ENCODE measurements at places on chromosomes 4 and X.

DNA sequence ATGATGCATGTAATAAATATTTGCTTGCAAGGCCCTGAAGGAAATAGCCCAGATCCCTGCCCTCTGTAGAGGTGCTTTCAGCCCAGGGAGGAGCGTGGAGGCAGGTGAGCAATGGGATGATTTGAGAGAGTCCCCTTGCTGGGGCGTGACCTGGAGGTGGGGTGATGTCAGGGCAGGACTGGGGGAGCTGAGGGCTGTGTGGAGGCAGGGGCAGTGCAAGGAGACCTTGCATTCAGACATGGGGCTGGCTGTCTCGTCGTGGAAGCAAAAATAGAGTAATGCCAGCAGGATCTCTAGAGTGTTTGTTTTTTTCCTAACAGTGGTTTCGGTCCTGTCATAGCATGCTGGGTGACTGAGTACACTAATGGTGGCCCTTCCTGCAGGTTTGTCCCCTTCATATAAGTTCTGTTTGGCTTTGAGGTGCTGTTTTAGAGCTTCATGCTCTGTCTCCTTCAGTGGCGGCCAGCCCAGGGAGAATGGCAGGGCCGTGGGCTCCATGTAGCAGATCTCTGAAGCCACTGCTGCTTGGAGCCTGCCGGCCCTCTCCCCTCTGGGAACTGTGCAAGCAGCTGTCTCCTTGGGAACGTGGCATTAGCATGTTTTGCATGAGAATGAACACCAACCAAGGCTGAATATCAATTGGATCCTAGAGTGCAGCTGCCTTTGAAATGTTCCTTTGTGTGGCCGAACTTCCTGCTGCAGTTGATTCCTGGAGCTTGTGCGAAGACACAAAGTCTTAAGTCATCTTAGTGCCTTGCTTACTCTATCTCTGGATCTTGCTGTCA is 39.3 kb upstream of the CLDN34 start:
- peaks cover 2% of the 10 kb centered on the region for H3K27me3 ChIP-seq
- no peak overlapping the region for H3K4me3 ChIP-seq
- H3K27ac ChIP-seq, result no peak overlapping the region
- no peaks in the 10 kb centered on the region for H3K36me3 ChIP-seq

- peaks cover 33% of the 10 kb centered on the region for H3K4me1 ChIP-seq
- H3K27me3 ChIP-seq, result peaks cover 4% of the 10 kb centered on the region
- H3K36me3 ChIP-seq, result peaks cover 2% of the 10 kb centered on the region
- no peak overlapping the region for H3K27ac ChIP-seq
Measured at GRCh38 chrX:147741776-147742175, 169.9 kb upstream of the FMR1 start.

GRCh38 chr4:118772767-118773428 is 63.0 kb downstream of the SEC24D start:
- no peak for DNase-seq
- no peaks in the 10 kb centered on the region for H3K4me1 ChIP-seq
- H3K4me3 ChIP-seq, result no peak overlapping the region
- H3K36me3 ChIP-seq, result peaks cover 7% of the 10 kb centered on the region
- H3K27me3 ChIP-seq, result no peaks in the 10 kb centered on the region

- no peak overlapping the region for H3K27ac ChIP-seq
- DNase-seq, result no peak
- peaks cover 3% of the 10 kb centered on the region for H3K36me3 ChIP-seq
- H3K27me3 ChIP-seq, result peaks cover 10% of the 10 kb centered on the region
- H3K4me3 ChIP-seq, result peak overlapping the region; percentile 83
- peaks cover 18% of the 10 kb centered on the region for H3K4me1 ChIP-seq
Measured at GRCh38 chrX:20267931-20268701, 1.4 kb upstream of the RPS6KA3 start.

GRCh38 chrX:119238557-119238956 is 2.5 kb downstream of the PGRMC1 start:
- no peak for DNase-seq
- H3K27me3 ChIP-seq, result peaks cover 14% of the 10 kb centered on the region
- H3K4me1 ChIP-seq, result peaks cover 41% of the 10 kb centered on the region

GRCh38 chr4:165085946-165086345 is 26.7 kb downstream of the TMEM192 start:
- H3K4me3 ChIP-seq, result no peak overlapping the region
- no peaks in the 10 kb centered on the region for H3K27me3 ChIP-seq
- H3K27ac ChIP-seq, result no peak overlapping the region
- DNase-seq, result no peak

GRCh38 chr4:158513256-158513655 is 8.4 kb upstream of the RXFP1 start:
- DNase-seq, result no peak
- H3K27ac ChIP-seq, result no peak overlapping the region
- H3K36me3 ChIP-seq, result no peaks in the 10 kb centered on the region
- H3K4me1 ChIP-seq, result no peaks in the 10 kb centered on the region
- peaks cover 2% of the 10 kb centered on the region for H3K27me3 ChIP-seq

DNA sequence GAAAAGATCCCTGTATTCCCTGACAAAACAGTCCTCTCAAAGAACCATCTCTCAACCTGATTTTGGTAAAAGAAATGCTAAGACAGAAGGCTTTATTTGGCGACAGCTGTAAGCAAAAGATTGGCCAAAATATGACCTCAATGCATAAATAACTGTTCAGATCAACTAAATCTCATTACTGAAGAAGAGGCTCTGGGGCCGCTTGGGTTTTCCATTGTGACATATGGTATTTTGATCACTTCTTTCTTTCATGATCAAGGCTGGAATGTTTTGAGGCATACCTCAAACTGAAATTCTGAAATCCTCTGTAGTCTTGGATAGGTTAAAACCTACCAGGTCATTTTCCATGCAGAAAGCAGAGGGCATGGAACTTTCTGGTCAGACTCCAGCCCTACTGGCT is 106.3 kb downstream of the C4orf51 start:
- no peak overlapping the region for H3K4me3 ChIP-seq
- peak overlapping the region; percentile 73 for H3K27ac ChIP-seq
- H3K4me1 ChIP-seq, result peaks cover 47% of the 10 kb centered on the region

- H3K4me3 ChIP-seq, result no peak overlapping the region
- H3K36me3 ChIP-seq, result no peaks in the 10 kb centered on the region
- no peak for DNase-seq
- H3K4me1 ChIP-seq, result no peaks in the 10 kb centered on the region
- H3K27me3 ChIP-seq, result no peaks in the 10 kb centered on the region
- H3K27ac ChIP-seq, result no peak overlapping the region
Measured at GRCh38 chr4:81356621-81357020, 115.1 kb downstream of the RASGEF1B start.

DNA sequence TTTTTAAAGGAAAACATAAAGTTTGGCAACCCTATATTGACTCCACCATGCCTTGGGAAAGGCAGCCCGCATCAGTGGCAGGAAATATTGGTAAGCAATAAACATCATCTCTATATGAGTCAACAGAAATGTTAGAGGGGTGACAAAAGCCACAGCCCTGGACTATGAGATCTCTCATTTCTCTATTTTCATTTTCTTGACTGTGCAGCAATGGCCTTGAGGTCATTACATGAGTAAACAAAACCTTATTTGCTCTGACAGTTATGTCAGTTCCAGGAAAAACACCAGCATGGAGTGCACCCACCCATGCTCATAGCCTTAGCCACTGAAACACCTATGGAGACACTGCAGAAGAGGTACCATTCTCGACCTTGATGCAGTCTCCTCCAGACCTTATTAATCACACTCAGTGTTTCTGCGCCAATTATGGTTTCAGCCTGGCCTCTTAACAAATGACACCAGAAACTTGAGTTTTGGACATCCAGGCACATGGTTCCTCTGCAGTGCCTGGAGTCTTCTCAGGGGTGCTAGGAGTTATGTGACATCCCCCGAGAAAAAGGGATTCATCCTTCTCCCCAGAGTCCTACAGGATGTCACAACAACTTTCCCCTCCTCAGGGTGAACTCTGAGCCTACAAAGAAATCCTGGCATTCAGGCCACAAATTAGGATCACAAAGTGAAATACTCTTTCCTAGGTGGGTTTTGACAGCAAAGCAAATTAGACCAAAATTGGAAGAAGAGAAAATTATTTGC is 16.0 kb upstream of the HPGD start:
- peak; percentile 12 for DNase-seq
- H3K4me1 ChIP-seq, result peaks cover 31% of the 10 kb centered on the region
- H3K27me3 ChIP-seq, result peaks cover 5% of the 10 kb centered on the region
- no peak overlapping the region for H3K4me3 ChIP-seq

GRCh38 chr4:148064451-148064850 is 332.6 kb downstream of the ARHGAP10 start:
- no peak overlapping the region for H3K4me3 ChIP-seq
- DNase-seq, result no peak
- H3K36me3 ChIP-seq, result peaks cover 2% of the 10 kb centered on the region
- H3K27me3 ChIP-seq, result no peaks in the 10 kb centered on the region
- peaks cover 22% of the 10 kb centered on the region for H3K4me1 ChIP-seq

DNA sequence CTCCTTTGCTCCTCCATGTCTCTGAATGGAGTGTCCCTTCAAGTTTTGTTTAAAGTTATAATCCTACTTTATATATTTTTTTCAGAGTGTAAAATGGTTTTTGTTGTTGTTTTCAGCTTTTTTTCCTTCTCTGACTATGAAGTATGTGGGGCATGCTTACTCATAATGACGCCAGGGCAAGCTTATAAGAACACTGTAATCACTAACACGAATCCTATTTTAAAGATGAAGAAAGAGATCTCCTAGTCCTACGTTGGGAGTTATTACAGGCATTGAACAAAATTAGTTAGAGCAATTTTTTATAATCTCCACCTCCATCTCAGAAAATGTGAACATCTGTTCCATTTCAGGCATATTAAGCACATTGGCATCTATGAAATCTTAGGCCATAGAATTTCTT is 268.1 kb upstream of the MAGEB2 start:
- H3K27me3 ChIP-seq, result no peaks in the 10 kb centered on the region
- no peaks in the 10 kb centered on the region for H3K36me3 ChIP-seq
- H3K4me3 ChIP-seq, result no peak overlapping the region
- H3K27ac ChIP-seq, result no peak overlapping the region

DNA sequence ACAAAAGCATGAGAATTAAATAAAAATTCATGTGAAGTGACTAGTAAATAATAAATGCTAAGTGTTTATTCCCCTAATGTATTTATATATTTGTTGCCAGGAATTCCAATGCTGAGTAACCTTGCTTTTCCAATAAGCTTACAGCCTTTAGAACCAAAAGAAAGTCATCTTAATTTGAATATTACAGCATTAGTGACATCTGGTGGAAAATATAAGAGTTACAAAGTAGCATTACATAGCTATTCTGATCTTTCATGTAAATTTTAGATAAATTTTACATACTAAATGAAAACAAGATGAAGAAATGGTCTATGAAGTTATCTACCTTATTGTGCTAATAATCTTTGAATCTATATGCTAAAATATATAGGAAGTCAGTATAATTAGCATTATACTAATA is 10.4 kb downstream of the MAD2L1 start:
- DNase-seq, result no peak
- peaks cover 19% of the 10 kb centered on the region for H3K4me1 ChIP-seq
- H3K4me3 ChIP-seq, result no peak overlapping the region
- no peak overlapping the region for H3K27ac ChIP-seq
- peaks cover 16% of the 10 kb centered on the region for H3K36me3 ChIP-seq
- H3K27me3 ChIP-seq, result no peaks in the 10 kb centered on the region

DNA sequence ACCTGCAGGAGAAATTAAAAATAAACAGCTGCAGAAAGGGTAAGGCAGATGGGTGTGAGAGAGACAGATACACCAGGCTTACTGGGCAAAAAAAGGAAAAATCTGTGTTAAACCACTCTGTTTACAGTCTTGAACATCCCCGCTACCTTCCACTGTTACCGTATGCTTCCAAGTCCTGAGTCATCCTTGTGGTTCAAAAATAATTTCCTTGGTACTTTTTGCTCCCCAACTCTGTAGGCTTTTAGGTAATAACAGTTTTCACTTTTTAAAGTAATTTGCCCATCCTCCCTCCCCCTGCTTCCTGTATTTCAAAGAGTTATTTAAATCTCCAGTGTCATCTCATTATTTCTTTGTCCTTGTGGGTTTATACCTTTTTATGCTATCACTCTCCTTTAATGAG is 210.1 kb upstream of the FAT4 start:
- DNase-seq, result no peak
- no peaks in the 10 kb centered on the region for H3K4me1 ChIP-seq
- no peak overlapping the region for H3K4me3 ChIP-seq
- H3K36me3 ChIP-seq, result no peaks in the 10 kb centered on the region
- no peak overlapping the region for H3K27ac ChIP-seq

- no peak overlapping the region for H3K27ac ChIP-seq
- DNase-seq, result no peak
- H3K27me3 ChIP-seq, result no peaks in the 10 kb centered on the region
- H3K4me1 ChIP-seq, result no peaks in the 10 kb centered on the region
- no peaks in the 10 kb centered on the region for H3K36me3 ChIP-seq
Measured at GRCh38 chr4:170001745-170002267, 24.4 kb downstream of the MFAP3L start.

DNA sequence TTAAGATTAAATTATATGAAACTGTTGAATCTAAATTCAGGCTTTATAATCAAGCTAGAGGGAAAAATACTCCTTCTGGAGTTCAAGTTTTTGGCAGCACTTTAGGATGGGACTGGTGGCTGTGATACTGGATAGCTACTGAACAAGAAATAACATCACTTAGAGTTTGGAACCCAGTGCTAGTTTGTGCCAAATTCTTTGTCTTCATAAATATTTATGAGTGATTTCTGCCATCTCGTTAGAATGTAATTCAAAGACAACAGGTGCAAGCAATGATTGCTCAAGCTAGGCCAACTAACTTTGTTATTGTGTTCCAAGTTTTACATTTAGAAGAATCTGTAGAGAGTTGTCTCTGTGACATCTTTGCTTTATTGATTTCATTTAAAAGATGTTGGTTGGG is 417.9 kb downstream of the FAT4 start:
- H3K27me3 ChIP-seq, result no peaks in the 10 kb centered on the region
- no peaks in the 10 kb centered on the region for H3K4me1 ChIP-seq
- no peak for DNase-seq
- no peak overlapping the region for H3K4me3 ChIP-seq

DNA sequence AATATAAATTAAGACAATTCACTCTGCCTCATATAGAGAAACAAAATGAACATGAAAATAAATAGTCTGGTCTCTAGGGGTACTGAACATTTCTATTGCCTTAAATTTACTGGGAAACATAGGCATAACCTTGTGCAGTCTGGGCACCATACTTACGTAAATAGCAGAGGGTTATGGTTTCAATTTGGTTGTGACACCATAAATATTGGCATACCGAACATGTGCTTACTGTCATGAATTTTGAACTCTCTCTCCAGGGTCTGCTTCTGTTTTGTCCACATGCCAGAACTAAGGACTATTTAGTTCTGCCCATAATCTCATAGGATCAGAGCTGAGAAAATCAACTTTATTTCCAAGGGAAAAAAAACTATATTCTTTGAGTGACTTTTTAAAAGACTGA is 17.6 kb downstream of the PDGFC start:
- no peaks in the 10 kb centered on the region for H3K36me3 ChIP-seq
- peaks cover 1% of the 10 kb centered on the region for H3K27me3 ChIP-seq
- H3K27ac ChIP-seq, result no peak overlapping the region
- no peaks in the 10 kb centered on the region for H3K4me1 ChIP-seq
- no peak for DNase-seq
- no peak overlapping the region for H3K4me3 ChIP-seq

- peaks cover 29% of the 10 kb centered on the region for H3K27me3 ChIP-seq
- no peak overlapping the region for H3K4me3 ChIP-seq
Measured at GRCh38 chr4:99617374-99617773, 40.3 kb downstream of the C4orf54 start.
